ENCODE measurements at places on chromosomes 7 and 10.

GRCh38 chr7:94050046-94050445 is 45.9 kb upstream of the BET1 start:
- no peak for DNase-seq

GRCh38 chr7:108059526-108059925 is 56.6 kb upstream of the LAMB1 start:
- DNase-seq = no peak

GRCh38 chr7:56092789-56093531 is at the start of gene PHKG1:
Gene PHKG1, minus strand, starts transcription at chr7:56092952. Its CDS starts 4,011 bp downstream, at chr7:56088941.
- DNase-seq = no peak

GRCh38 chr10:8766899-8767298 is 712.4 kb downstream of the GATA3 start:
- DNase-seq = no peak

DNA sequence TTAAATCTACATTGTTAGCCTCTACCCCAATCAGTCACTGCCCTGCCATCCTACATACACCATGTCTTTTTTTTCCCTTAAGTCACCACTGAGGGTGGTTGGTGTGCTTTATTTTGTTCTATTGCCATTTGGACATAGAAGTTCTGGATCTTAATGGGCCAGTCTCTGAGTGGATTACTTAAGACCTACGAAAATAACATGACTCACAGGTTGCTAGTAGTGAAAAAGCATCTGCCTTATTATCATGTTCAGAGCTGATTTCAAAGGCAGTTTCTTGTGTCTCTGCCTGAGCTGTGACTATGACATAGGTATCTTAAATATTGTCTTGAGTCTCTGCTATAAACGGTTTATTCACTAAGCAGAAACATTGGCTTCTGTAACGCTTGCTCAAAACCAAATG is 410.8 kb downstream of the MDFIC start:
- DNase-seq = no peak
